NCI-H460 (cell line): ENCODE measurements at places on chromosomes 2 and 18.

DNA sequence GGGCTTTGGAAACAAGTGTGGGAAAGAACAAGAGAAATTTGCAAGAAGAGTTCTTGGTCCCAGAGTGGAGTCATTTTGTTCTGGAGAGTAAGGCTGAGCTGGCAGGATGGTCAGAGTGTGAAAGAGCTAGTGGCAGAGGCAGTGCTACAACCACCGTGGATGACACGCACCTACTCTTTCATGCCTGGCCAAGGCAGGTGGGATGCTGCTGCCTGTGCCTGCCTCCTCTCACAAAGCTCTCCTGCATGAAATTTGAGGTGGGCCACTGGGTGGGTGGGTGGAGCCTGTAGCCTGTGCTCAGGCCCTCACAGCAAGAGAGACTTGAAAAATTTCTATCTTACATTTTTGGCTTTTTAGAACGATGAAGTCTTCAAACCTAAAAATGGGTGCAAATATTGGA is 9.4 kb upstream of the INO80C start:
- DNase-seq, result no peak

DNA sequence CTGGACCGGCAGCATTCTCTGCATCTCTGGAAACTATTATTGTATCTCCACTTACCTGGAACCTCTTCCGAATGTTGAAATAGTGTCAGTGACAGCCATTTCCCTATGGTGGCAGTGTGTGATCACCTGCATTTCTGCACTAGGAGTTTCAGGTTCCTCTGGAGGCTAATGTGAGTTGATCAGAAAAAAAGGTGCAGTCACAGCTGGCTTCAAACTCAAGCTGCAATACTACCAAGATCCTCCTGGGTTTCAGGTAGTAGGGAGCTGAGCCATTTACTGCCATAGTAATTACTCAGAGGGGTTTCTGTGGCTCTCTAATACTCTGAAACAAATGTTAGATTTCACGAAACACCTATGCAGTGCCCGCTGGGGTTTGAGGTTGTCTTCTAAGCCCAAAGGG is 183.5 kb upstream of the OSR1 start:
- no peak for DNase-seq

- DNase-seq, result no peak
Observed at GRCh38 chr2:134229540-134229939, 24.3 kb upstream of the MGAT5 start.

DNA sequence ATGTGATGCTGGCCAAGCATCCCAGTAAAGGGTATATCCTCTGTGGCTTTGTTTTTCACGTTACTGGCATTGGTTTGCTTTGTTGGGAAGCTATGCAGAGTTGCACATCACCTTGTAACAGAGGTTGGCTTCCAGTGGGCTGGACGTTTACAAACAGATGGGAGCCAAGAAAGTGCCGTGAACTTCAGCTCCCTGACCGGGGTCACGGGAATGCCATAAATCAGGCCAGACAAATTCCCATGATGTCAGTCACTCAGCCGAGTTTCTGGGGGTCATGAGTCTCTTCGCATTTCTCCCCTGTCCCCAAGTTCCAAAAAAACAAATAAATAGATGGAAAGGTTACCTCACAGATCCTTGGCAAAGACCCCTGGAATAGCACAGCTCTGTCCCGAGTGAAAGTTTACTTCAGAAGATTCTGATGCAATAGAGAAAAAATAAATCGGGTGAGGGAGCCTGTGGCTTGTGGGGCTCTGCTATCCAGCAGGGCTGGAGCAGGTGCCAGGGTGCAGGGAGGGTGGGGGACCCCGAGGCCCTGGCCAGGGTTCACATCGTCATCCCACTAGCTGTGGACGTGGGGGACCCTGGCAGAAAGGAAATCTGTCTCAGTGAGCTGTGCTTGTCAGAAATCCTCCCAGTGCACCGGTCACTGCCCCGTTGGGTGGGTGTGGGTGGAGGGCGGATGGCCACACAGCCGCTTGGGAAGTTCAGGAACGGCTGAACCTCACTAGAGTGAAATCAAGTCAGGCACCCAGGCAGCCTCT is 27.8 kb downstream of the TWIST2 start:
- no peak for DNase-seq

- no peak for DNase-seq
Observed at GRCh38 chr2:26605999-26606846, 34.9 kb downstream of the CIB4 start.

DNA sequence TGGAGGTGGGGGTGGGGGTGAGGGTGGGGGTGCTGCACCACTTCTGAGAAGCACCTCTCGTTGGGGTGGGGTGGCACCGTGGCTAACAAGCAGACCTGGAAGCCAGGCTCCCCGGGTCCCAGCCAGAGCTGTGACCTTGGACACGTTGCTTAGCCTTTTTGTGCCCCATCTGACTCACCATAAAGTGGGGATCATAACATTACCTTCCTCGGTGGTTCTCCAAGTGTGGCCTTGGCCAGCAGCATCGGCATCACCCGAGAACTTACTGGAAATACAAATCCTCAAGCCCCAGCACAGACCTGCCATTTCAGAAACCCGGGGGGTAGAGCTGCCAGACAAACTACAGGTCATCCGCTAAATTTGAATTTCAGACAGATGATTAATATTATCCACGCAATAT is 58.7 kb upstream of the SLC66A3 start:
- DNase-seq, result no peak

- DNase-seq, result no peak
Observed at GRCh38 chr2:234488913-234489451, 7.9 kb downstream of the ARL4C start.

- DNase-seq, result peak; percentile 14
Observed at GRCh38 chr2:48566592-48567310, 36.8 kb downstream of the STON1 start.

GRCh38 chr18:495017-495416 is 5.5 kb downstream of the COLEC12 start:
- no peak for DNase-seq

- DNase-seq, result no peak
Observed at GRCh38 chr2:186457908-186458307, 28.2 kb upstream of the ZC3H15 start.

- no peak for DNase-seq
Observed at GRCh38 chr2:47946593-47946992, 40.3 kb upstream of the FBXO11 start.

GRCh38 chr2:219492575-219492974 is 6.1 kb upstream of the GMPPA start:
- no peak for DNase-seq

DNA sequence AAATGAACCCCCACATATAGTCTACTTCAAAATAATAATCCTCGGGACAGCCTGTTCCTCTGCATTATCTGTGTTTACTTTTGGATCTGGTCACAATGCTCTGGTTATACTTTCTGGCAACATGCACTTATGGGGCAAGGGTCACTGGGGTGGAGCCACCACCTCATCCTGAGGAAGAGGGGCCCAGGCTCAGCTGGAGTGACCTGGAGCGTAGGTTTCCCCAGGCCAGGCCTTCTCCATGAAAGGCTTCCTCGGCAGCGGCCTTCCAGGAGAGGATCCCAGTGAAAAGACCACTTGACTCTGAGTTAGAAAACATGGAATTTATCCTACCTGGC is 237.4 kb downstream of the SETBP1 start:
- no peak for DNase-seq

- DNase-seq, result no peak
Observed at GRCh38 chr2:39568561-39569006, 97.1 kb upstream of the TMEM178A start.

GRCh38 chr2:127712999-127713398 is 11.7 kb downstream of the SFT2D3 start:
- DNase-seq, result no peak

GRCh38 chr2:126774761-126775160 is 118.8 kb downstream of the GYPC start:
- DNase-seq, result no peak

DNA sequence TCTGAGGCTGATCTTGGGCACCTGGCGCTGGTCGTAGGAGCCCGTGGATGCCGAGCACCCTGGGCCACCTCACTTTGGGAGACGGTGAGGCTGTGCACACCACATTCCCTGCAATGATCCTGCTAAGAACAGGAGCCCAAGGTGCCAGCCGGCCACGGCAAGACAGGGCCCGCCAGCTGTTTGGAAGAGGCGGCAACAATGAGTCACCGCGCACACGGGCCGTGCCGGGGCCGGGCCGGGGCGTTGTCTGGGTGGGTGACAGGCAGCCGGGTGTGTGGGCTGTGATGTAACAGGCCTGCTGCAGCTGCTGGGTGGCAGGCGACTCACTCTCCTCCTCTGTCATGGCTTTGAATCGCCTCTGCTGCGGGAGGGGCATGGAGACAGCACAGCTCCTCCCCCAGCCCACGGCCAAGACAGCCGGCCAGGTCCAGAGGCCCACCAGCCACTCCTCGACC is 49.7 kb upstream of the ODC1 start:
- DNase-seq, result peak; percentile 54

DNA sequence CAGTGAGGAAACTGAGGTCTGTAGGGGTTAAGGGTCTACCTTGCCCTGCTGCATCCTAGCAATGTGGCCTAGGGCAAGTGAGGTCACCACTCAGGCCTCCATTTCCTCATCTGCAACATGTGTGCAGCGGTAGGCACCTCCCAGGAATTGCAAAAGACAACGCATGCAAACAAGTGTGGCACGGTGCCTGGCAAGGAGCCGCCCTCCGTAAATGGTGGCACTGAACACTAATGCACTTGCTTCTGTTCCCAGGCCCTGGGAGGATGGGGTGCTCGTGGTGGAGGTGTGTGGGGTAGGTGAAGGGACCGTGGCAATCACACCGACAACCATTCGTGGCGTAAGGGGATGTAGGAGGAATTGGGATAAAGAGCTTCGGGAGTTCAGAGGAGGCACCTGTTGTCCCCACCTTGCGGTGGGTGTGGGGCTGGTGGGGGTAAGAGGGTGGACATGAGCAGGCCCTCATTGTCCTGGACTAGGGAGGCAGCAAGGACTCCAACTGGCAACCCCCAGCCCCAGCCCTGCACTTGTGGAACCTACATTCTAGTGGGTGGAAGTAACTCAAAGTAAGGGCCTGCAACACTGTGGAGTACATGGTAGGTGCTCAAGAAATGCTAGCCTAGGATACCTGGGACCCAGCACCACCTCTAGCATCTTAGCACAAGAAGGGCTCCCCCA is 26.0 kb downstream of the ATOH8 start:
- no peak for DNase-seq
